Ureter (tissue), 1 donor: ENCODE measurements at places on chromosomes 7 and 10.

DNA sequence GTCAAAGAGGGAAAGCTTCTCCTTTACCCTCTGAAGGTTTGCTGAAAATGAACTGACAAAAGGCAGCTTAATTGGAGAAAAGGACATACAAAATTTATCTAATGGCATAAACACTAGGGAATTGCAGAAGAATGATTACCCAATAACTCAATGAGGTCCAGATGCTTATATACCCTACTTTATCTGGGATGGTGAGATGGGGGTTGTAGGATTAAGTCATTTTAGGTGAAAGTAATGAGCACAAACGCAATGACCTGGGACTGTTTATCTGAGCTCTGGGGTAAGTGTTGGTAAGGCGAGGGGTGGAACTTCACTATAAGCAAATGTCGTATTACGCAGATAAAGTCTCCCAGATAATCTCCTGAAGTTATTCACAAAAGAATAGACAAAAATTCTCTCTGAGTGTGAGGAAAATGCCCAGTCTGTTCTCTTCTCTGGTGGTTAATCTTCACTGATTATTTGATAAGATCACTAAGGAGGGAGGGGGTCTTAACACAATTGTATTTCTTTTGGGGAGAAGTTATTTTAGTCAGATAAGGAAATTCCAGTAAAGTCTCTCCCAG lies 1067.8 kb downstream of the DNAJB9 start:
- DNase-seq: no peak

- DNase-seq: no peak
These were observed 27.7 kb upstream of the ADGRA1 start for GRCh38 chr10:133060022-133060421.

DNA sequence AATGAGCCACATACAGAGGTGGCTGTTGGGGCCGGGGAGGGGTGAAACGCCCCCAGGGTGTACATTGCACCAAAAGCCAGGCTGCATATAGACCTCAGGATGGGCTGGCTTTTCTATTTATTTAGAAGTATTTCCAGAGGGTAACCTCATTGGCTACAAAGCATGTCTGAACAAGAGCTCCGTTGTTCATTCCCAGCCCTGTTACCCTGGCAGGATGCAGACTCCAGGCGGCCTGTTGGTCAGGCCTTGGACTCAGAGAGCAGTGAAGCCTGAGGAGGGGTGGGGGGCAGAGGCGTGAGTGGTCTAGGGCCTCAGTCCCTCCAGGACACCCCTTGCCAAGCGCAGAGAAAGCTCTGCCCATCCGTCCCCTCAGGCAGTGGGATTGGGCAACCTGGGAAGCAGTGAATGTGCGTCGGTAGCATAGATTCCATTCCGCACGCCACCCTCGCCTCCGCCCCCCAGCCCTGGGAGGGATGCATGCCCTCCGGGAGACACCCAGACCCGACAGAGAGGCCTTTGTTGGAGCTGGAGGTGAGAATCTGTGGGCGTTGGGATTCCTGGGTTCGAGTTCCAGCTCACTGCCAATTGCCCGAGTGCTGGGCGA lies 41.9 kb downstream of the TCF7L2 start:
- no peak for DNase-seq

DNA sequence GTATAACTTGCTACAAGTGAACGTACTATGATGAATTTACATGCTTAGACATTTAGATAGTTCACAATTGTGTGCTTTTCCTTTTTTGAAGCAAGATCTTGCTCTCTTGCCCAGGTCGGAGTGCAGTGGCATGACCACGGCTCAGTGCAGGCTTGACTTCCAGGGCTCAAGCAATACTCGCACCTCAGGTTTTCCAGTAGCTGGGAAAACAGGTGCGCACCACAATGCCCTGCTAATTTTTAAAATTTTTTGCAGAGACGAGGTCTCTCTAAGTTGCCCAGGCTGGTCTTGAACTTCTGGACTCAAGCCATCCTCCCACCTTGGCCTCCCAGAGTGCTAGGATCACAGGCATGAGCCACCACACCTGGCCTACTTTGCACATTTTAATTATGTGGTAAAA lies 1.8 kb downstream of the GPR15LG start:
- no peak for DNase-seq

DNA sequence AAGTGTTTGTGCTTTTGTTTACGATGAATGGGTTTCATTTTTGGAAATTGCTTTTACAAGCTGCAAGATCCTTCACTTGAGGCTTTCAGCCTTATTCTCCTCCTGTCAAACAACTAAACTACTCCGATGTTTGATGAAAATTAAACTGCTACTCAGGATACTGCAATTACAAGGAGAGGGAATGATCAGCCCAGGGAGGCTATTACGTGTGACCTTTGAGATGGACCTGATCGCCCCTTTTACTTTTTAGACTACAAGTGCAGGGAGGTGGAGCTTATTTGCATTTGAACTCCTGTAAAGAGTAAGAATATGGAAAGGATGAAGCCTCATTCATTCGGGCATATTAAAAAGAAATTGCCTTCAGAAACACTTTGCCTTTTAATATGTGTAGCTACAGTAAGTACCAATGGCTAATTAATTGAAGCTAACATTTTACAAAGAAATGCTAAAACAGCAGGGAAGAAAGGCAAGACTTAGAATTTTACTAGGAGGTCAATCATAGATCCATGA lies 219.1 kb downstream of the PHTF2 start:
- DNase-seq: no peak

GRCh38 chr10:25017154-25017590 lies 760 bp downstream of the THNSL1 start:
- no peak for DNase-seq
